Trophoblast cell (in vitro differentiated cells and primary cell): ENCODE measurements at places on chromosomes 5 and 9.

- DNase-seq: no peak
- no peak overlapping the region for H3K27ac ChIP-seq
- no peaks in the 10 kb centered on the region for H3K27me3 ChIP-seq
- no peak overlapping the region for H3K4me3 ChIP-seq
Measured at GRCh38 chr9:127059765-127060361, 62.6 kb downstream of the ANGPTL2 start.

DNA sequence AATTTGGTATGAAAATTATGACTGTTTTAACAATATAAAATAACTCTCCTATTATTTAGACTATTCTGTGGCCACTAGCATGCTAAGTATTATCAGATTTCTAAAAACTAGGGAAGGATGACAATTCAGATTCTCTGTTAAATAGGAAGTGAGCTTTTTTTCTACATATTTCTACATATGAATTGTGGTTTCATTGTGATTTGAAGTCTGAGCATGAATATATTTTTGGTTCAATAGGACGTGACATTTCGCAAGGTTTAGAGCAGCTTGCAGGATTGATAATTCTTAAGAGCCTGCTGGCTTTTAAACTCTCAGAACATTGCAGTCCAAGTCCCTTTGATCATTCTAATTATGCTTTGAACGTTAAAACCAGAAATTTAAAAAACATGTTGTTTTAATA is 82.9 kb downstream of the ADGRV1 start:
- no peaks in the 10 kb centered on the region for H3K36me3 ChIP-seq
- H3K27ac ChIP-seq: no peak overlapping the region
- no peak overlapping the region for H3K4me3 ChIP-seq
- H3K4me1 ChIP-seq: no peaks in the 10 kb centered on the region
- H3K27me3 ChIP-seq: no peaks in the 10 kb centered on the region

- H3K27ac ChIP-seq: no peak overlapping the region
- H3K4me1 ChIP-seq: no peaks in the 10 kb centered on the region
- H3K27me3 ChIP-seq: no peaks in the 10 kb centered on the region
- DNase-seq: no peak
- H3K36me3 ChIP-seq: no peaks in the 10 kb centered on the region
Measured at GRCh38 chr5:94212476-94212875, 405.9 kb downstream of the KIAA0825 start.

DNA sequence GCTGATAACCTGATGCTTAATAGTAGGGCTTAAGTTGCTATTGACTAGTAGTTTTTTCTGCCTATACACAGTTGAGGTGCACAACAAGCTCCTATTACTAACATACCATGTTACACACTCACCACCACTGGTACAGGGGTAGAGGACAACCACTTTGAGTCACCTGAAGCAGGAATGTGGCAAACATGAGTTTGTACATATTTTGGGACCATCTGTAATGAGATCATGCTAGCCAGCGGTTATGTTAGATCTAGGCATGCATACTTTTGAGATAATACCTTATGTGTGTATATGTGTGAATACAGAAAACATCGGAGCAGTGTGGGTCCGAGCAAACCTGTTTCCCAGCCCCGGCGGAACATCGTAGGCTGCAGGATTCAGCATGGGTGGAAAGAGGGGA is 72.8 kb upstream of the NXNL2 start:
- no peak overlapping the region for H3K27ac ChIP-seq
- H3K36me3 ChIP-seq: peaks cover 2% of the 10 kb centered on the region
- peak; percentile 84 for DNase-seq
- H3K4me3 ChIP-seq: no peak overlapping the region
- H3K27me3 ChIP-seq: no peaks in the 10 kb centered on the region

DNA sequence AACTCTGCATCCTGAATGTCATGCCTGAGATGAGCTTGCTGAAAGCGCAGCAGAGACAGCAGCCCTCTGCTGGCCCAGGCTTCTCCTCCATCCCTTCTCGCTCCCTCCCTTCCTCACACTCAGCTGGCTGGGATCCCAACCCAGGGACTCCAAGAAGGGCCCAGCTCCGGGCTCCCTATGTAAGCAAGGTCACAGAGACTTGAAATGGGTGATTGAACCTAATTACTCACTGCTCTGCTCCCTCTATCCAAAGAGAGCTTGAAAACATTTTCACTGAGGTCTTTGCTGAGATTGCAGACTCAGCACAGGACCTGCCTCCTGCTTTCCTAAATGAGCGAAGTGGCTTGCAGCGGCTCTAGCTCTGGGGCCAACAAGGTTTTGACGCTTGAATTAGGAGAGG is 42.8 kb downstream of the RAPGEF1 start:
- no peak overlapping the region for H3K4me3 ChIP-seq
- no peaks in the 10 kb centered on the region for H3K36me3 ChIP-seq
- H3K4me1 ChIP-seq: peaks cover 23% of the 10 kb centered on the region
- no peak for DNase-seq
- H3K27me3 ChIP-seq: no peaks in the 10 kb centered on the region
